ENCODE measurements at places on chromosomes 5 and 9. TPM values are rescaled to one million over a fixed set of nuclear protein-coding genes. Genes with fewer than 3 reads are reported as not detected.

Gene SLC34A3
- 0.27 TPM for polyA plus RNA-seq

Gene CDX1
- not detected for polyA plus RNA-seq

Gene PRLR
- 0.50 TPM for polyA plus RNA-seq

Gene C5orf63
- not detected for polyA plus RNA-seq
